ENCODE measurements at places on chromosomes 7 and 10. TPM values are rescaled to one million over a fixed set of nuclear protein-coding genes. Genes with fewer than 3 reads are reported as not detected.

C10orf88 gene
- total RNA-seq, result 16.0 TPM

FEZF1 gene
- total RNA-seq, result not detected

ZP3 gene
- 8.4 TPM for total RNA-seq

UNC5B gene
- total RNA-seq, result 0.08 TPM

SPDYE2 gene
- total RNA-seq, result not detected

- DNase-seq, result no peak
Measured at GRCh38 chr10:82211346-82211745, 336.4 kb downstream of the NRG3 start.

DNA sequence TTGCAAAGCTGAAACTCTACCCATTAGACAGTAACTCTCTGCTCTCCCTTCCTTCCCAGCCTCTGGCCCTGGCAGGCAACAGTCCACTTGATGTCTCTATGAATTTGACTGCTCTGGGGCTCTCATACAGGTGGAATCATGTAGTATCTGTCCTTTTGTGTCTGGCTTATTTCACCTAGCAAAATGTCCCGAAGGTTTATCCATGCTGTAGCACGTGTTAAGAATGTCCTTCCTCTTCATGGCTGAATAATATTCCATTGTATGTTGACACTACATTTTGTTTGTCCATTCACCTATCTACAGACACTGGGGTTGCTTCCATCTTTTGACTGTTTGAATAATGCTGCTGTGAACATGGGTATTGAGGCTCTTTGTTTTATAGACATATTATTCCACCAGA is 128.9 kb downstream of the EGFR start:
- no peak for DNase-seq

GRCh38 chr7:150447966-150448788 is 2.3 kb upstream of the GIMAP8 start:
- no peak for DNase-seq

DNA sequence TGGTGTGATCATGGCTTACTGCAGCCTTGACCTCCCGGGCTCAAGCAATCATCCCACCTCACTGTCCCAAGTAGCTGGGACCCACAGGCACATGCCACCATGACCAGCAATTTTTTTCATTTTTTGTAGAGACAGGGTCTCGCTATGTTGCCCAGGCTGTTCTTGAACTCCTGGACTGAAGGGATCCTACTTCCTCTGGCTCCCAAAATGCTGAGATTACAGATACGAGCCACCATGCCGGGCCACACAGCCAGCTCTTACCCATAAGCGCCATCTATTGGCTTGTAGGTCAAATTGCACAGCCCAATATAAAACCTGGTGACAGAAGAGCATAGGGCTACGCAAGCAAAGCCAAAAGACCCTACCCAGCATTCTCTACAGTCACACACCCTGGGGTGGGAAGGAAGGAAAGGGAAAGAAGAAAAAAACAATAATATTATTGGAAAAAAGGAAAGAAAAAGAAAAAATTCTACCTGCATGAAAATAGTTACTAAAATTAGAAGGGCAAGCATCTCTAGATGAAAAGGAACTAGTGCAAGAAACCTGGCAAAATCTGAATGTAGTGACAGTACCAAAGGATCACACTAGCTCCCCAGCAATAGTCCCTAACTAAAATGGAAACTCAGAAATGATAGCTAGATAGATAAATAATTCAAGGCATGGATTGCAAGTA is 29.4 kb upstream of the AMPH start:
- DNase-seq, result no peak

DNA sequence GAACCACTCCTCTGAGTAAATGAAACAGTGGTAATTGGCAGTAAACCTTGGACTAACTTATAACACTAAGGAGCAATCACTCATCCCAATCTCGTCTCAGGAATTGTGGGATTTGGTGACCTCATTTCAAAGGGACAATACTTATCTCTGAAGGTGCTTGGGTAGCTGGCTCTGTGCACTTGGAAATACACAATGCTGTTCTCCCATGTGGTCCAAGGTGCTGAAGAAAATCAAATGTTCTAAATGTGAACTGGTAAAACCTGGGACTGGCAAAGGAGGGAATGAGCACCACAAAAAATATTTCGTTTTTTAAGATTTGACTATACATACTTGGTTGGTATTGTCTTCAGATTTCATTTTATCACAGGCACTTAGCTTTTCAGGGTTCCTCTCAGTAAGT is 1193.0 kb downstream of the SORCS1 start:
- no peak for DNase-seq

DNA sequence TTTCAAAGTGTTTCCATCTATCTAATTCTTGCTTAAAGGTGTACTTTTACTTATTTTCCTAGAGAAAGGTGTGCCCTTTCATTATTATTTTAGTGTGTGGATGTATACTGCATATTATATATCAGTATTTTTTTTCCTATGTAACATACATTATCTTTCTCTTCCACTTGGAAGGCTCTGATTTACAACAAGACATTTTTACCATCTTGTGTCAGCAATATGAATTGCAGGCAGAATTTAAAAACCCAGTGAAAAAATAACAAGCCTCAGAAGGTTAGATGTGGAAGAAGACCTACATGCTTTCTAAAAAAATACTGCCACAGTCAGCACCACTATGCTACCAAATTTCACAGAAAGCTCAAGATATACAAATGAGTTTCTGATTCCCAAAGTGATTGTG is 327.7 kb upstream of the STEAP1 start:
- no peak for DNase-seq

DNA sequence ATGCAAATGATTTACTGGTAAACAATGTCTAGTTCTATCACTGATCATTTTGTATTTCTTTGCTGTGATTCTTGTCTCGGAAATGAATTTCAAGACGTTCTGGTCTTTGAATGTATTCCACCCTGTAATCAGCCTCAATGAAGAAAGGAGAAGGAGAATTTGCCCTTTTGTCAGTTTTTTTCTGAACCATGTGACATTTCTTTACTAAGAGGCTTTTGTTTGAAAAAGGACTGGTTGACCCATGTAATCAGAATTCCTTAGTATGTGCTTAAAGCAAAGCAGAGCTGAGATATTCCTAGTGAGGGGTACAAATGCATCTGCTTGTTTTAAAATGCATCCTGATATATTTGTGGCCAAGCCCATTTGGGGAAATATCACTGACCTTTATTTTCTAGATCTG is 581.6 kb downstream of the ETV1 start:
- no peak for DNase-seq

DNA sequence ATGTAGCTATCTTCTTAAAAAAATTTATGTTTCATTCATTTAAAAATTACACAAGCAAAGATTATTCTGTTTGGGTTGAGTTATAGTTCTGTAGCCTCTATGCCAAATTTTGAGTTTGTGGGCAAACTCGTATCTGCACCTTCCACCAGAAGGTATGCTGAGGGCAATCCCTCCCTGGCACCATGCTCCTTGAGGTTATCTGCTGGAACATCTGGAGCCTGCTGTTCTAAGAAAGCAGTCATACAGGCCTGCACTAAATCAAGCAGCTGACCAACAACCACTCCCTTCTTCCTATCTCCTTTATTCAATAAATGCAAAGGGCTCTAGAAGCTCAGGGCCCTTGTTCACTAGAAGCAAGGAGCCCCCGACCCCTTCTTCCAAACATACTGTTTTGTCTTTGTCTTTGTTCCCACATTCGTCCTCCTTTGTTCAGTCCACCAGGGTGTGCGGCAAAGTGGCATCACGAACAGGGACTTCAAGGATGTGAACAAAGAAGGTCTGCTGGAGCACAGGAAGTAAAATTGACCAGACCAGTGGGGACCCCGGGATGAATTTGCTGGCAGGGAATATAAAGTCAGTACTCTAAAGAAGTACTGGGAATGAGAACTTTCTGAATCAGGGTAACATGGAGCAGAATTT is 36.4 kb downstream of the OR13A1 start:
- DNase-seq, result no peak

- DNase-seq, result no peak
Measured at GRCh38 chr7:122884186-122884585, 2.1 kb downstream of the CADPS2 start.

DNA sequence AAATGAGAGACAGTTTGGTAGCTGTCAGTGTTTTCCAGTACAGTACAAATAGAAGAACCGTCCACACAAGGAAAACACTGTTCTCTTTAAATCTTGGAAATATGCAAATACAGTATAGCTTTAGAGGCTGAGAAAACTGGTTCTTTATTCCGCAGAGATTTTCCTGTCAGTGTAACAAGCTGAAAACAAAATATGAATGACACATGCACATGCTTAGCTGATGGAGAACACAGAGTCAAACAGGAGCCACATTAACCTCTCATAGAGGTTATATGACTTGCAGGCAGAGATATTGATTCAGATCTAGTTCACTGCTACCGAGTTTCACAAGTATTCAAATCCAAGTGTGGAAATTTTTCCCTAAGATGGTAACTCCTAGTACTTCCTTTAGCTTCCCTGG is 135.2 kb upstream of the C1QL3 start:
- no peak for DNase-seq

GRCh38 chr10:112959207-112959838 is 9.3 kb downstream of the TCF7L2 start:
- DNase-seq, result no peak

DNA sequence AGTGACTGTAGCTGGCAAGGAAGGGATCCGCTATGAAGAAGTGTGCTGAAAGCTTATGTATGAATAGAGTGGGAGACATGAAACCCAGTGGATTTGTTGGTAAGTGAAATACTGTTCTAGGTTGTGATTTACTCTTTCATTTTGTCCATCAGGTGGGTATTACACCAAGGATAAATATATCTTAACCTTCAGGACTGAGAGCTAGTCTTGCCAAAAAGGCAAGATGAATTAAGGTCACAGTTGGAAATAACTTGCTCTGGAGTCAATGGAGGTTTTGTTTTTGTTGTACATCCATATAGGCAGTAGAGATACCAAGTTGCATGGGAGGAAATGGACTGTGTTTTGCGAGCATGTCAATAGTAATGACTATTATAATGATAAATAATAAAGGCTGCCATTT is 190.6 kb downstream of the TMEM178B start:
- DNase-seq, result no peak

DNA sequence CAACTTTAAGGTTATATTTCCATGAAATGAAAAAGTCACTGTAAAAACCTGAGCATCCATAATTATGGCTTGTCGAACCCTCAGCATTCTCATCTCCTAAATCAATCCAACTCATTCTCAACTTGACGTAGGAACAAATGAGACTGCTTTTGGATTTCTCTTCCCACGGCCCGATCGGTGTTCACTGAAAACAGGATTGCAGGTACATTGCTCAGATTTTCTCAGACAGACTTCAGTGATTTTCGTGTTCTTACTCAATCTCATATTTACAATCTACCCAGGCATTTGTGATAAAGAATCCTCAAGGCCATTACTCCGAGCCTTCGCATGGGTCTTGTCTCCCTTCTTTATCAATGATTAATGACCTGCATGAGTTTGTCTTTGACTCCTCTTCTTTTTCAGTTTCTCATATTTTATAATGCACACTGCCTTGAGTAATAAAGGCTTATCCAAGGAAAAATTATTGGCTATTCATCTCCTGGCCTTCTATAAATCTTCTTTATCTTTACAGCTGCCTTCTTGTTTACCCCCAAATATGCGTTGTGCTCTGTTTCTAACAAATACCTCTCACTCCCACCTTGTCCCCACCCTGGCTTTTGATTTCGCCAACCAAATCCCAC is 90.4 kb upstream of the MYO3A start:
- DNase-seq, result no peak

Measured in natural killer cell treated with Interleukin-12 subunit alpha and Interleukin-12 subunit beta and Interleukin-15 and Interleukin-18, amount 100 ng/mL, for 72 hours (primary cell).